Heart left ventricle (tissue), 16 donors: ENCODE measurements at places on chromosomes 11 and 22.

- no peaks in the 10 kb centered on the region for H3K27me3 ChIP-seq
- no peak overlapping the region for H3K4me3 ChIP-seq
- no peaks in the 10 kb centered on the region for H3K4me1 ChIP-seq
- DNase-seq, result no peak
- H3K36me3 ChIP-seq, result no peaks in the 10 kb centered on the region
Observed at GRCh38 chr11:67544616-67545242, 21.5 kb upstream of the CABP2 start.

DNA sequence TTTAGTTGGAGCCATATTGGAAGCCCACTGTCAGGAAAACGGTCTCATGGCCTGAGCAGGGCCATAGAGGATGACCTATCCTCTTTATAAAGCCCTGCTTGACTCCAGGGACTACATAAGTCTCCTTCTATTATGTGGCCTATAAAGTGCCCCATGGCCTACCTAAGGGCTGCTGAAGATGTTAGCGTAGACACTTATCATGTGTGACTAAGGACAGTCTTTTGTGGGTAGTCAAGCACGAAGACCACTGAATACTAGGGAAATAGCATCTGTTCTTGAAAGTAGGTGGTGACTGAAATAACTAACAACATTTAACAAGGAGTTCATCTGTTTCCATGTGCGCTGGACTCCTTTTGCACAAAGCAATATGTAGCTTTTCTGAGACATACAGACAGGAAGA lies 117.1 kb downstream of the SWAP70 start:
- no peaks in the 10 kb centered on the region for H3K4me1 ChIP-seq
- no peak overlapping the region for H3K27ac ChIP-seq
- H3K36me3 ChIP-seq, result peaks cover 69% of the 10 kb centered on the region
- H3K27me3 ChIP-seq, result no peaks in the 10 kb centered on the region
- DNase-seq, result no peak
- H3K4me3 ChIP-seq, result no peak overlapping the region

GRCh38 chr11:122655527-122656072 lies at the start of gene UBASH3B:
TSS of gene UBASH3B (plus strand) at chr11:122655722. CDS start at chr11:122656050, 328 bp downstream.
- H3K4me3 ChIP-seq, result peak within 1 kb of the TSS; percentile 59
- H3K4me1 ChIP-seq, result peaks cover 14% of the 10 kb centered on the region
- H3K27ac ChIP-seq, result peak within 1 kb of the TSS; percentile 48
- DNase-seq, result peak; percentile 84

GRCh38 chr22:27438271-27438980 lies 363.1 kb downstream of the MN1 start:
- H3K27ac ChIP-seq, result no peak overlapping the region
- H3K4me3 ChIP-seq, result no peak overlapping the region
- H3K4me1 ChIP-seq, result no peaks in the 10 kb centered on the region
- peak; percentile 64 for DNase-seq
- no peaks in the 10 kb centered on the region for H3K27me3 ChIP-seq
- H3K36me3 ChIP-seq, result no peaks in the 10 kb centered on the region

DNA sequence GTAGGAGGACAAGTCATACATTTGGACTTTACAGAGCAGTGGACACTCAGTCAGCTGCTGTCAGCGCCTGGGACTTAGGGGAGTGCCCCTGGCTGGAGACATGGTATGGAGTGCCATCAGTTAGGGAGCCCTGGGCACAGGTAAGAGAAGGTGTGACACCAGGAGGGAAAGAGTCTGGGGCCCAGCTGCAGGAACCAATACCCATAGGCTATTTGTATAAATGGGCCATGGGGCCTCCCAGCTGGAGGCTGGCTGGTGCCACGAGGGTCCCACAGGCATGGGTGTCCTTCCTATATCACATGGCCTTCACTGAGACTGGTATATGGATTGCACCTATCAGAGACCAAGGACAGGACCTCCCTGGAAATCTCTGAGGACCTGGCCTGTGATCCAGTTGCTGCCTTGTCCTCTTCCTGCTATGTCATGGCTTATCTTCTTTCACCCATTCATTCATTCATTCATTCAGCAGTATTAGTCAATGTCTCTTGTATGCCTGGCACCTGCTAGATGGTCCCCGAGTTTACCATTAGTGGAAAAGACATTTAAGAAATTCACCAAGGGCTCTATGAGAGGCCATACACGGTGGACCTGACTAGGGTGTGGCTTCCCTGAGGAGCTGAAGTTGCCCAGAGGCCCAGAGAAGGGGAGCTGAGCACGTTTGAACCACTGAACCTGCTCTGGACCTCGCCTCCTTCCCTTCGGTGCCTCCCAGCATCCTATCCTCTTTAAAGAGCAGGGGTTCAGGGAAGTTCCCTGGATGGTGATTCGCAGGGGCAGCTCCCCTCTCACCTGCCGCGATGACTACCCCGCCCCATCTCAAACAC lies 850 bp upstream of the MIF start:
- peaks cover 7% of the 10 kb centered on the region for H3K36me3 ChIP-seq
- H3K4me3 ChIP-seq, result peak overlapping the region; percentile 57
- peaks cover 32% of the 10 kb centered on the region for H3K4me1 ChIP-seq
- no peak for DNase-seq
- H3K27me3 ChIP-seq, result no peaks in the 10 kb centered on the region

DNA sequence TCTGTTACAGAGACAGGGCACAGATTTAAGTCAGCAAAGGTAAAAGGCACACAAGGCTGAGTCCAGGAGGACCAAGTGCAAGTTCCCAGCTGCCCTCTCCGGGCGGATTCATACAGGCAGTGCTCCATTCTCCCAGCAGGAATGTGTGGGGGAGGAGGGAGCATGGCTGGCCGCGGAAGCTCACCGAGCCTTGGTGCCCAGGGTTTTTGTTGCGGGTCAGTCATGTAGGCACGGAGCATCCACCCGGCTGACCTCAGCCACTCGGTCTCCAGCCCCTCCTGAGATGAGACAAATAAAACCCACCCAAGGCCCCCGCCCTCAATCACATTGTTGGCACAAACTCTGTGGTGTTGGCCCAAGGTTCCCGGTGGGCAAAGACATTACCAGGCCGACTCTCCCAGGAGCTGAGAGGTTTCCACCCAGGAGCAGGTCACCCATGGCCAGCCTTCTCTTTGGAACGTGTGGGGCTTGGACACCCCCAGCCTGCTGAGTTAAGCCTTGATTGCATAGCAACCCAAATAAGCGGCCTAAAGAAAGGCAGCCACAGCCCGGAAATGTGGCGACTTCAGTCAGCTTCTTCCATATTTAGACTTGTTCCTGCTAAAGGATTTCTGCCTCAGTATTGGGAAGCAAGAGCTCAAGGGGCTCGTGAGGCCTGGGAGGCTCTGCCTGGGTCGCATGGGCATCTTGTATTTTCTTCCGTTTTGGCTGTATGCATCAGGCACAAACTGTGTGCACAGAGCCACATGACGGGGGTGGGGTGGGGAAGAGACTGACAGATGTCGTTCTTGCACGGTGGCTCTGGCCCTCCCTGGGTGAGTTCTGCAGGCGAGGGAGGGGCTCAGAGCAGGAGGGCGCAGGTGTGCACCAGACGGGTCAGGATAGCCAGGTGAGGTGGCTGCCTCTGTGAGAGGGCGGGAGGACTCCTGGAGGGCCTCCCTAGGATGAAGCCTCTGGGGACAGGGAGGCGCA lies 63.0 kb downstream of the ARHGAP8 start:
- H3K4me1 ChIP-seq, result no peaks in the 10 kb centered on the region
- H3K27me3 ChIP-seq, result no peaks in the 10 kb centered on the region
- peak; percentile 17 for DNase-seq
- no peaks in the 10 kb centered on the region for H3K36me3 ChIP-seq
- no peak overlapping the region for H3K27ac ChIP-seq
- no peak overlapping the region for H3K4me3 ChIP-seq

GRCh38 chr11:112831969-112832766 lies 129.1 kb upstream of the NCAM1 start:
- H3K36me3 ChIP-seq, result no peaks in the 10 kb centered on the region
- H3K27ac ChIP-seq, result no peak overlapping the region
- peaks cover 3% of the 10 kb centered on the region for H3K4me1 ChIP-seq
- no peak overlapping the region for H3K4me3 ChIP-seq
- DNase-seq, result no peak

GRCh38 chr11:42311514-42311913 lies 852.1 kb upstream of the LRRC4C start:
- no peaks in the 10 kb centered on the region for H3K27me3 ChIP-seq
- DNase-seq, result no peak
- no peak overlapping the region for H3K4me3 ChIP-seq
- H3K4me1 ChIP-seq, result no peaks in the 10 kb centered on the region

DNA sequence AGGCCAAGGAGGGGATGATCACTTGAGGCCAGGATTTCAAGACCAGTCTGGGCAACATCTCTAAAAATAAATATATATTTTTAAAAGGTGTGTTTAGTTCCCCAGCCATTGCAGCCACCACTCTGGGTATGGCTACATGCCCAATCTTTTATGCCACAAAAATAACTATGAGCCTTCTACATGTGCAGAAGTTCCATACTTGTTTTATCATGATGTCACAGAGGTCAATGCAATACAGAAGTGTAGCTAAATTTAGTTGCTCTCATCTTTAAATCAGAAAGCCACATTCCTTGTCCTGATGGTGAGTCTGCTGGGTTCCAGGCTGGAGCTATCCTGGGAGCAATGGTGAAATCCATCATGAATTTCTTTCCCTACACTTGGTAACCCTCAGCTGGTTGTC lies 436.3 kb downstream of the DYNC2H1 start:
- peak overlapping the region; percentile 6 for H3K27ac ChIP-seq
- no peak for DNase-seq
- no peaks in the 10 kb centered on the region for H3K27me3 ChIP-seq

GRCh38 chr11:77444261-77444660 lies 29.6 kb downstream of the PAK1 start:
- DNase-seq, result no peak
- no peak overlapping the region for H3K27ac ChIP-seq
- no peaks in the 10 kb centered on the region for H3K4me1 ChIP-seq
- no peaks in the 10 kb centered on the region for H3K27me3 ChIP-seq
- no peak overlapping the region for H3K4me3 ChIP-seq

- H3K36me3 ChIP-seq, result no peaks in the 10 kb centered on the region
- H3K4me1 ChIP-seq, result peaks cover 30% of the 10 kb centered on the region
- H3K27me3 ChIP-seq, result no peaks in the 10 kb centered on the region
- H3K27ac ChIP-seq, result peak overlapping the region; percentile 80
- no peak overlapping the region for H3K4me3 ChIP-seq
Observed at GRCh38 chr22:29032014-29032475, 29.6 kb downstream of the C22orf31 start.
